SK-N-SH treated with all-trans-retinoic acid at 6 μM for 48 hours (cell line): ENCODE measurements at places on chromosomes 3 and 15.
A peak's percentile ranks its signal among the peaks of the same experiment; 100 is the strongest.

GRCh38 chr3:128278761-128279600 is 125.7 kb downstream of the EEFSEC start:
- peak; percentile 90 for ATAC-seq

GRCh38 chr15:58553365-58553918 is 121.7 kb downstream of the LIPC start:
- no peak for ATAC-seq

- ATAC-seq = no peak
These were observed 1.7 kb downstream of the SLMAP start for GRCh38 chr3:57757642-57758297.

GRCh38 chr3:96267577-96267976 is 546.8 kb upstream of the EPHA6 start:
- ATAC-seq = no peak

DNA sequence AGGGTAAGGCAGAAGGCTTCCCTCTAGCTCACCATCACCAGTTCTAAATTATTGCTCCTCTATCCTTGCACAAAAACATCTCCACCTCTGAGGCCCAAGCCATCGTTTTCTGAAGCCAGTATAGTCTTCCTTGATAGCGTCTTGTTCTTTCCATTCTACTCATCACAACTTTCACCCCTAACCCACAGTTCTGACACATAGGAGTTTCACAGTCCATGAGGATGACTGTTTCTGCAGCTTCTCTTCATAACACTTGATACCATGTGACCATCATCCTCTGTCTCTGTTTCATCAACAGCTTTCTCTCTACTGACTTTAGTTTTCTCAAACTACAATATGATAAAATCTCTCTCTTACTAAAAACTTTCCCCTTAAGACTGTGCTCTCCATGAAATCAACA is 1166.5 kb downstream of the ROBO1 start:
- ATAC-seq = no peak

DNA sequence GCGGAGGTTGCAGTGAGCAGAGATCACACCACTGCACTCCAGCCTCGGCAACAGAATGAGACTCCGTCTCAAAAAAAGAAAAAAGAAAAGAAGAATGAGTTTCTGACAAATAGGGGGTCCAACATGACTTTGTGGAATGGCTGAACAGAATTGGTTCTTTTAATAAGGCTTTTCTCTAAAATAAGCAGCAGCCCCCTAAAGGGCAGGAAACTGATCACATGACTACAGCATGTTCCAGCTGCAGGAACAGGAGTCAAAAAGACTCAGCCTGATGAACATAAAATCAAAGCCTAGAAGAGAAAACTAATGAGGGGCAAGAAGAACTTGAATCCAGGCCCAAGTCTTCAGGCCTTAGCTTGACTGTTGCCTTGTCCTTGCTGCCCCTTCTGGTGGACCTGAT is 89.7 kb upstream of the ARRDC4 start:
- ATAC-seq = no peak

GRCh38 chr3:161273589-161274218 is 52.6 kb downstream of the NMD3 start:
- ATAC-seq = 0 out of 3 replicates have a peak, but pooled peaks have one; percentile 32

DNA sequence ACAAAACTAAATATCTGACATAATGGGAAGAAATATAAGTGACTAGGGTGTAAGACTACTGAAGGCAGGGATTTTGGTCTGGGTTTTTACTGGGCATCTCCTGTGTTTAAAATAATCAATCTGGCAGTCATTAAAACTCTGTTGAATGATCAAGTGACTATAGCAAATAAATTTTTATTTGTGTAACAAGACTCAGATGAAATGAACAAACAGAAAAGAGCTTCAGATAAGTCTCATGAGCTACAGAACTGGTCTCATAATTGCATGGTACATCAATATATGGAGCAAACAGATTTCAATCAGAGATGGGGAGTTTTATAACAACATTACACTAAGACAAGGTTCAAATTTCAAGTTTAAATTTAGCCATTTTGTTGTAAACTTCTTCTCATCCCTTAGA is 372.5 kb downstream of the PLCL2 start:
- ATAC-seq = no peak

GRCh38 chr15:67119238-67119846 is 53.9 kb downstream of the SMAD3 start:
- ATAC-seq = no peak

DNA sequence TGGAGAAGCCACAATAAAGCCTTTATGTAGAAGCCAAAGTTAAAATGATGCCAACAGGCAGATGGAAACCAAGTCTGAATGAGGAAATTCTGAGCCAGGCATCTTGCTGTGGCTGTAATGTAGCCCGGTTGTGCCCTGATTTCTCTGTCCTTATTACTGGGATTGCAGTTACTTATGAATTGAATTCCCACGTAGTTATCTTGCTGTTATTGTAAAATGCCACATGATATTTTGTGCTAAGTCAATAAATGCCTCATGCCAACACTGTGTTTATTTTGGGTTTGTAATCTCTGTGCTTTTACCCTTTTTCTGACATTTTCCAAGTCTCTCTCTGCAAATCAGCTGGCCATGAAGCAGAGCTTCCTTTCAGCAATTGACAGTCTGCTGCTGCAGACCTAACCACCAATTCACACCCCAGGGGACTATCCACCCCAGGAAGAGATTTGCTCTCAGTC is 486.1 kb upstream of the GOLIM4 start:
- no peak for ATAC-seq

- no peak for ATAC-seq
These were observed 12.8 kb downstream of the ITPR1 start for GRCh38 chr3:4505688-4506558.

GRCh38 chr3:108833611-108834010 is 11.0 kb downstream of the TRAT1 start:
- ATAC-seq = no peak

- ATAC-seq = no peak
These were observed 12.5 kb downstream of the ZPLD1 start for GRCh38 chr3:102447272-102447671.

DNA sequence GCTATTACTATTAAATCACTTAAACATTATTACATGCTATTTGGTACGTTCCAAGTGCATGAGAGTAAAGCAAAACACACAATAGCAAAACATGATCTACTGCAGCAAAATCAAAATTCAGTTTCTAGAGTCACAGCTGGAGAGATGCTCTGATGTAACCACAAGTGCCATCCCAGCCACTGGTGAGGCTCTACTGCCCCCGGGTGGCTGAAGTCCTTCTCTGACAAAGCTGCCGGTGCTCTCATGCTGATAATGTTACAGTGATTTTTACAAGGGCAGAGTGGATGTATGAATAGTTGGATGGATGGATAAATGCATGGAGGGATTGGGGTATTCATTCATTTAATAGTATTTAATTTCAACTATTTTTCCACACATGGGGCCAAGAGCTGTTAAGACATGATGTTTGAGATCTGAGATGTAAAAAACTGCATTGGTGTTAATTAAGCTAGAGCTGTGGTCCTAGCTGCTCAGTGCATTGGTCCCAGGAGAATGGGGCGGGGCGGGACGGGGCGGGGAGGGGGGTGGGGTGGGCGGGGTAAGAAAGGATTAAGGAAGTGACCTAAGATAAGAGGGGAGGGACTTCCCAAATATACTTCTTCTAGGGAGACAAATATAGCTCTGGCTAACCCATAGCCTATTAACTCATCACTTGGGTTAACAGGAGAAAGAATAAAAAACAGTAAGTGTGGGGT is 5.3 kb upstream of the SPESP1 start:
- ATAC-seq = peak; percentile 99
